ENCODE measurements at places on chromosomes 5 and 9. TPM values are rescaled to one million over a fixed set of nuclear protein-coding genes. Genes with fewer than 3 reads are reported as not detected.

GRCh38 chr9:73183917-73184861 is 32.5 kb downstream of the ANXA1 start:
- peak; percentile 64 for DNase-seq

CBY3 gene
- not detected for total RNA-seq

- no peak for DNase-seq
These were observed 6.6 kb downstream of the CWC27 start for GRCh38 chr5:64775291-64775690.

DNA sequence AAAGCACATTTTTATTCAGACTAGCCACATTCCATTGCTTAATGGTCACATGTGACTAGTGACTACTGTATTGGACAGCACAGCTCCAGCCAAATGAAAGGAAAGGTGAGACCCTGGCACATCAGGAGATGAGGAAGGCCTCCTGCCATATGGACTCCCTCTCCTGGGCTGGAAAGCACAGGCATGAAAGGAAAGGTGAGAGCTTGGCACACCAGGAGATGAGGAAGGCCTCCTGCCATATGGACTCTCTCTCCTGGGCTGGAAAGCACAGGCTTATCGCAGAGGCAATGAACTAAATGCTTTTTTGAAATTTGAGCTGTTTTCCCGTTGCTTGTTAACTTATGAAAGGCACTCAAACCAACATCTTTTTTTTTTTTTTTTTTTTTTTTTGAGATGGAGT is 144.8 kb upstream of the SLC12A2 start:
- DNase-seq: no peak

DNA sequence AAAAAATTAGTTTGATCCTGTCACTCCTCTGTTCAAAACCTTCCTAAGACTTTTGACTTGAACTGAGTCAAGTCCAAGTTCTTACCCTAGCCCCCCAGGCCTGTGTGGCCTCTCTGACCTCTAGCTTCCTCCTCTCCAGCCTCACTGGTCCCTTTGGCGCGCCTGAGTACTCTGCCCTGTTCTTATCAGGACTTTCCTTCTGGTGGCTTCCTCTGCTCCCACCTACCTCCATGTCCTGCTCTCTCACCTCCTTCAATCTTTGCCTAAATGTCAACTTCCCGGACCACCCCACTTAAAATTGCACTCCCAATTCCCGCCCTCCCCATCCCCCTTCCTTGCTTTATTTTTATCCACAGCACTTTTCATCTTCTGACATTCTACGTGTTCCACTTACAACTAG is 526.1 kb upstream of the KLF4 start:
- DNase-seq: no peak

DNA sequence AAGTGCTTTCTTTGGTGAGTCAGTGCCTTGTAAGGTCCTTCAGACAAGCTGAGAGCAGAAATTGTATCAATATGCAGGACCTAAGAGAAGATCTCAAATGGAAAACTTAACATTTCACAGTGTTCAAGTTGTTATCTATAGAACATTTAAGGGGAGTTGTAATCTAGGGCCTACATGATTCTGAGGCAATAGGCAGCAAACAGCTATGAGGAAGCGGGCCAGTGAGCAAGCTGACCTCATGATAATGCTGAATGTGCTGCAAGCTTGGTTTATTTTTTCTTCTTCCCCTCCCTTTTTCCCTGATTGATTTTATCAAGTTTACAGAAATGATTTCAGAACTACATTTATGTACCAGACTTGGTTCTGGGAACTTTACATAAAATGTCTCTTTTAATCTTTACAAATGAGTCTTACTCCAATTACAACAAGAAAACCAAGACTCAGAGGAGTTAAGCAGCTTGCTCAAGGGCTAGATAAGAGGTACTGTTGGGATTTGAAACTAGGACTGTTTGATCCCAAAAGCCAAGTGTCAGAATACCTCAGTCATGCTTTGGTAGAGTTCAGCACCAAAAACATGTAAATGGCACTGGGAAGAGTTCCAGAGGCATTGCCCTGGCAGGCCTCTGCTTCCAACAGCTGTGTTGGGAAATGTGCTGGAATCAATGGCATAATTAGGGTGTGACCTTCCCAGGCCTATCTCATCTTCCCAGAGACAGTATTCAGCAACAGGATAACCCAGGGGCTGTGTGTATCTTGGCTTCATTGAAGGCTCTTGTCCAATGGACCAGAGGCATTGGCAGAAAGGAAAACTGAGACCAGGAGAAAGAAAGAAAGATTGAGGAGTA is 130.1 kb downstream of the LRRC70 start:
- no peak for DNase-seq

- DNase-seq: no peak
These were observed 970.9 kb downstream of the EFNA5 start for GRCh38 chr5:106699796-106700195.

GRCh38 chr5:9483243-9483642 is 62.6 kb downstream of the SEMA5A start:
- peak; percentile 37 for DNase-seq

DNA sequence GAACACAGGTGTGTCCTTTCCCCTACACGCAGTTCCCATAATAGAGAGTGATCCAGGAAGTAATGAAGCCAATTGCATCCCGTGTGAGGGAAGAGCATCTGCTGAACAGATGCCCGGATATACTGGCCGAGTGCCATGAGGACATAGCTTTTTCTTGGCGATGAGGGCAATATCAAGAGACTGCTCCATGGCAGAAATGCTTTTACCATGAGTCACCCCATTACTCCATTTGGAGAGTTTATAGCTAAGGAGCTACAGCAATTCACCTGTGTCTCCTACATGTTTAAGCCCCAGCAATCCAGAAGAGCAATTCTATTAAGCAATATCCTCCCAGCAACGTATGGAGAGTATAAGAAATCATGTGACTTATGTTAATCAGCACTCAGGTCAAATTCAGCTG is 222.0 kb upstream of the KLF4 start:
- DNase-seq: peak; percentile 94

DNA sequence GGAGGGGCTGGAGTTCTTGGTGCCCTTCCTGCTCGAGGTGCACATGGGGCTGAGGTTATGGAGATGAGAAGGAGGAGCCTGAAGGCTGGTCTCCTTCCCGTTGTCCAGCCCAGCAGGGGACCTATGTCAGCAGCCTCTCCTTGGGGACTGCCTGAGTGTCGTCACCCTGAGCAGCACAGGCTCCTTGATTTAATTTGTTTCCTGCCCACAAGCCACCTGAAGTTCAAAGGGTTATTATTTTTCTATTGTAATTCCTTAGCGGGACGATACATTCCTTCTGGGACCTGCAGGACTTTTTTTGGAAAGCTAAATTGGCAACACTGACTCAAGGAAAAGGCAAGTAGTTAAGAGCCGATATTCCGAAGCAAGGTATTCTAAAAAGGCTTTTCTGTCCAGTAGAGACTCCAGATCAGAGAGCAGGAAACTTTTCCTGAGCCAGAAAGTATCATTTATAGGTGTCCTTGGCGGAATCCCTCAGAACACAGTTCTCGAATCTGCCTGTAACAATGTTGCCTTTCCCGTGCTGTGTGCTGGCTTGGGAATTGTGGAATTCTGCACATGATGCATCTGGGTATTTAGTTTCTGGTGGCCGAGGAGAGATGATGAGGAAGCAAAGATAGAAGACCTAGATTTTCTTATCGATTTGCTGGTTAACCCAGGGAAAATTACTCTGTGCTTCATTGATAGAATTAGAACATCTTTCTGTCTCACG is 55.4 kb downstream of the ARHGAP26 start:
- DNase-seq: no peak

NOXA1 gene
- not detected for total RNA-seq

DNA sequence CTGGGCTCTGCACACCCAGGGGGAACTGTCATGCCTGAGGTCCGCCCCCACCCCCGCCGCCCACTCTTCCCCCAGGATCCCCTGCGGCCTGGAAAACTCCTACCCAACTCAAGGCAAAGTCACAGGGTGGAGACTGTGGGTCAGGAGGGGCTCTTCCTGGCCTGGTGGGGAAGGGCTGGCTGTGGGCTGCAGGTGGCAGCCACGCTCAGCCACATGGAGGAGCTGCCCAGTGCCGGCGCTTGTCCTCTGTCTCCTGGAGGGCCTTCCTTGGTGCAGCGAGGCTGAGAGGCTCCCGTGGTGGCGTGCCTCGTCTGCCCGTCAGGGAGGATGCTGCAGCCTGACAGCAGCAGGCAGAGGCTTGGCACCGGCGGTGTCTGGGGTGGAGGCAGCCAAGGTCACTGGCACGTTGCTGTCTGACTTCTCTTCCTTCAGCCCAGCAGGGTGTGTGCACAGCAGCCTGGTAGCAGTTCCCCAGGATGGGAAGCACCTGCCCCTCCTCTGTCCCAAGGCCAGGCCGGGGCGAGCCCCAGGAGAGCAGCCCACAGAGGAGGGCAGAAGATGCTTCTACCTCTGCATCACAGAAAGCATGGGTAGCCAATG is 78.1 kb downstream of the ADAMTS2 start:
- DNase-seq: no peak

PDE8B gene
- 0.64 TPM for total RNA-seq

CKMT2 gene
- total RNA-seq: 0.43 TPM

DNA sequence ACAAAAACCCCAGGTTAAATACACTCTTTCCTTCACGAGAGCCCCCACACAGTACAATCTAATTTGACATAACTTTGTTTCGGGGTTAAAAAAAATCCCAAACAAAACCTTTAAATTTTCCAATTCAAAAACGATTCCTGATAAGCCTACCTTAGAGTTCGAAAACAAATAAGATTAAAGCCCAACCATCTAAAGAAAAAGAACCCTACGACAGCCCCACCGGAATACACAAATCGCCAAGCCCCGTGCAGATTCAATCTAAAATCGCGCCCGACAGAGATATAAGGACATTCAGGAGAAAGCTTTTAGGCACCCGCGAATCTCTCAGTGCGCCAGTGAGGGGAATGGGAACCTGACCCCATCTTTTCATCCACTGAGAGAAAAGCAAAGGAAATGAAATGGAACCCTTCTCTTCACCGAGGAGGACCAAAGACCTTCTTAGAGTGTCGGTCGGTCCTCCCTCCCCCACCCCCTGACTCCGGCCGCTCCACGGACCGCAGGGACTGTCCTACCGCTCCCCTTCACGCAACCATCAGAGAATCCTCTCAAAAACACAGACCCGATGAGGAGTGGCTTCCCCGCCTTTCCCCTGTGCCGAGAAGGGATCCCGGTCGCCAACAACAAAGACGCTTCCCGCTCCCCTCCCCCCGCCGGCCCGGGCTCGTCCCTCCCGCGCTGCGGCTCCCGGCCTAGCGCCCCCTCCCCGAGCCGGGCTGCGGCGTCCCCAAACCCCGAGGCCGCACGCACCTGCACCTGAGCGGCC is 925 bp downstream of the ABHD17B start:
- peak; percentile 40 for DNase-seq

GRCh38 chr9:23255346-23255745 is 570.7 kb downstream of the ELAVL2 start:
- no peak for DNase-seq
